ENCODE measurements at places on chromosomes 1 and 21.

DNA sequence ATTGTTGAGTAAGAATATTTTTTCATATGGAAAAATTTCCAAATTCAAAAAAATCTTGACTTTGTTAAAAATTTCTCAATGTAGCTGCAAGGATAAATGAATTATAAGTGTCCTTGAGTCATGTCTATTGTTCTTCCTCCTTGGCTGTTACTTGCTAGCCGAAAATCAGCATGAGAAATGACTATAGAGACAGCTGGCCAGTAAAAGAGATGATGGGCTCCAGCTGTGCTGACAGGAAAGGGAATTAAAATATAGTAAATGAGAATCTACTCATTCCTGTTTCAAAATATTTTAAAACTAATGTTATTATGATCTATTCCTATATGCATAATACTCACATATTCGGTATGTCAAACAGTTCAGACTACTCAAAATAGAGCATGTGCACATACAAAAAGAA lies 1292.6 kb downstream of the BRINP3 start:
- no peak for DNase-seq

DNA sequence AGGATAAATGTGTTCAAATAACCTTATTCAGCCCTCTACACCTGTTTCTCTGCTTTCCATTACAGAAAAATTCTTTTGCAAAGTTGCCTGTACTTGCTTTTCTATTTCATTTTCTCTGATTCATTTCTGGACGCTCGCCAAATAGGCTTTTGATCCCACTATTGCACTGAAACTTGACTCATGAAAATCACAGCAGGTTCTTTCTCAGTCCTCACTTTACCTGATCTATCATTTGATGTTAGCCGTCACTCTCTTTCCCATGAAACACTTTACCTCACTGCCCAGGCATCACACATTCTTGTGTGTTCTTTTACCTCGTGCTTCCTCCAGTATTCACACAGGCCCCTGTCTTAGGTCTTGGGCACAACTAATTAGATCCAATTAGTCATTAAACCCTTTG lies 26.2 kb downstream of the HSPA13 start:
- DNase-seq: no peak

DNA sequence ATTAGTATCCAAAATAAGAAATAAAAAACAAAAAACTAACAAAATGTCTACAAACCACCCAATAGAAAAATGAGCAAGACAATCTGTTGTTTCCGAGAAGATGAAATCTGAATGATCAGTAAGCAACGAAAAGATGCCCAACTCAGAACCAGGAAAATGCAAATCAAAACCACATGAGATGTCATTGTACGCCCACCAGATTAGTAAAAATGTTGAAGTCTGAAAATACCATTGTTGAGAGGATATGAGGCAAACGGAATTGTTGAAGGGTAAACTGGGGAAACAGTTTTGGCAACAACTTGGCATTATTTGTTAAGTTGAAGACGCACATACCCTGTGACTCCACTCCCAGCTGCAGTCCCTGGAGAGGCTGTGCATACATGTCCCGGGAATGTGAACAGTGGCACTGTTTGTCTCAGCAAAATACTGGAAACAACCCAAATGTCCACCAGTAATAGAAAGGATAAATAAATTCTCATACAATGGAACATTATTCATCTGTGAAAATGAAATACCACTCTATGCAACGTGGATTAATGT lies 10.6 kb downstream of the ZBTB17 start:
- no peak for DNase-seq

DNA sequence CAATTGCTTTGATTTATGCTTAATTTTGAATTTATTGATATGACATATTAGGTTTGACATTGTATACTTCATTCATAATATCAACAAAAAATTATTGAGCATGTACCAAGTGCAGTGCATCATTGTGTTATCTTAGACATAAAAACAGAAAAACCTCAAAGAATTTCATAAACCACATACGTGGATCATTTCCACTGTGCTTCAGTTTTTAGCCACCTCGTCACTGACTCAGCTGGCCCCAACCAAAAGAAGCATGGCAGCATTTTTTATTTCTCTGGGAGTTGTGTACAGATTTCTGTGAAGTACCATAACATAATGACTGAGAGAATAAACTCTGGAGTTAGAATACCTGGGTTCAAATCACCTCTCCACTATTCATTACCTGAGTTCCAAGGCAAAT lies 95.6 kb upstream of the C1orf87 start:
- DNase-seq: no peak

DNA sequence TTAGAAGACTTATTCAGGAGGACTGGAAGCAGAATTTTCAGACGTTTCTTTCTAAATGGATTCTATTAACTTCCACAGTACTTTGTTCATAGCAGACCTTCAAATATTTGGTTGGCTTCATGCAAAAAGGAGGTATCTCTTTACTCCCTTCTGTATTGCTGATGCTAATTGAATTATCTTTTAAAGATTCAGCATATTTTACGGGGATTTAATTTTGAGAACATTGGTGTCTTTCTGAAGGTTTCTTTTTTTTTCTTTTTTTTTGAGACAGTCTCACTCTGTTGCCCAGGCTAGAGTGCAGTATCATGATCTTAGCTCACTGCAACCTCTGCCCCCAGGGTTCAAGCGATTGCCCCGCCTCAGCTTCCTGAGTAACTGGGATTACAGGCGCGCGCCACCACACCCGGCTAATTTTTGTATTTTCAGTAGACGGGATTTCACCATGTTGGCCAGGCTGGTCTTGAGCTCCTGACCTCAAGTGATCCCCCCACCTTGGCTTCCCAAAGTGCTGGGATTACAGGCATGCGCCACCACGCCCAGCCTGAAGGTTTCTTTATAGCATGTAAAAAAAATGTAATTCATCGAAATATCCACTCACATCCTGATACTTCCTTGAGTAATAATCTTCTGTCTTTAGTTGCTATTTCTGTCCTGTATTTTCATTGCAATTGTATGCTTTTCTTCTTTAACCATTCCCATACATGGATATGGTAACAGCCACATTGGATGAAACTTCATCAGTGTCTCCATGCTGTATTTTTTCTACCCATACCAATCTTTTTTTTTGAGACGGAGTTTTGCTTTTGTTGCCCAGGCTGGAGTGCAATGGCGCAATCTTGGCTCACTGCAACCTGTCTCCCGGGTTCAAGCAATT lies 14.5 kb downstream of the CNST start:
- DNase-seq: no peak

- no peak for DNase-seq
Measured at GRCh38 chr1:171674431-171675405, 22.2 kb upstream of the MYOC start.

DNA sequence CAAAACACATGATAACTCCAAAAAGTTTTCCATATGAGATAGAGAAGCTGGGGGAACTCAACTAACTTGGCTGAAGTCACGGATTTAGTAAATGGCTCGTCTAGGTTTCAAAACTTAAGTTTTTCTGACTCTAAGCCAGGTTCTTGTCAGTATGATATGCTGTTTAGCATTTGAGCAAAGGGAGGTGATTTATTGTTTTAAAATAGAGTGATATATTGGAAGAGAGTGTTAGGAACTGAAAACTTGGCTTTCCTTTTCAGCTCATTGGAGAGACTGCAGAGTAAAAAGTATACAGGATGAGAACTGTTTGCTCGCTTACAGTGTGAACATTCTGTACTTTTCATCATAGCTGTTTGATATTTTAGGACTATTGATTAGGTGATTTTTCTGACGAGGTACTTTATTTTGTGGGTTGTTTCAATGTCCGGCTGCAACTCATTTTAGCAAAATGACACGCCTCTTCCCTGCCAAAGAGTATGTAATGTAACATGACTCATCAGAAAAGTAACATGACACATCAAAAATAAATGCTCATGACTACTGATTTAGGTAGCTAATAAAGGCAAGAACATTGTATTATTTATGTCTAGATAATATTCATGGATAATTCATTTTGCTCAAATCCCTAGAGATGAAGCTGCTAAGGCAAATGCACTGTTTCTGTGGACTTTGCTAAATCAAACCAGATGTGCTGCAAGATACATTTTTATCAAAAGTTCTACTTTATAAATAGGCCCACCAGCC lies 355.1 kb downstream of the GPATCH2 start:
- no peak for DNase-seq

- DNase-seq: no peak
Measured at GRCh38 chr1:64906447-64906846, 59.9 kb downstream of the JAK1 start.

- DNase-seq: no peak
Measured at GRCh38 chr21:29157080-29157479, 26.6 kb downstream of the MAP3K7CL start.

- DNase-seq: no peak
Measured at GRCh38 chr1:17878837-17879236, 123.7 kb downstream of the ACTL8 start.

GRCh38 chr1:55037733-55038551 lies 1.4 kb upstream of the PCSK9 start:
- DNase-seq: no peak

- no peak for DNase-seq
Measured at GRCh38 chr1:177858332-177858821, 111.5 kb downstream of the SEC16B start.

- no peak for DNase-seq
Measured at GRCh38 chr1:119483441-119484200, 23.4 kb upstream of the HSD3B1 start.

DNA sequence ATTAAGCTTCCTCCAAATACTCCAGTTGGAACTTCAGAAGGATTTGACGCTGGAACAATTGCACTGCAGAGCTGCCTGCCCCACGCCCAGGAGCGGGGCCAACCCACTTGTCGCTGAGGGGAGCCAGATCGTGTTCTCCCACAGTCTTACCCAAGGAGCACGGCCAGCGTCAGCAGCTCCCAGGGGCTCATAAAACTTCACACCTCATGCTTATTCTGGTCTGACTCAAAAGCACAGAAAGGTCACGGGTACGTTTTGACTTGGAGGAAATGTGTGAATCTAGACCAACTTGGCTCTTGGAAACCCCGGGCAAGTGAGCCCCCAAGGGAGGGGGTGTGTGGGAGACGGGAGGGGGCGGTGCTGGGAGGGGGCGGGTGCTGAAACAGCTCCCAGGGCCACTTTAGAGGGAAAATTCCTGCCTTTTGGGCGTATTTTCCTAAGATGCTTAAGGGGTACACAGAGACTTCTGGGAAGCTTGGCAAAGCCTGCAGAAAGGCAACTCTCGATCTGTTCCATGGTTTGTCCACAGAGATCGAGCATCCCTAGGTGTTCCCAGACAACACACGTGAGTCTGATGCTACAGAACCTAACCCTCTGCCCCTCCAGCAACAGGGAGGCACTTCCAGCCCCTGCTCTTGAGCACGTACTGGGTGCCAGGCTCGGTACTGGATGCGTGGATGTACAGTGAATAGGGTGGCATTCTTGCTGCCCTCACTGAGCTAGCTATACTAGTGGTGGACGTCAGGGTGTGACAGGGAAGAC lies 98.9 kb downstream of the DHRS3 start:
- DNase-seq: no peak

- no peak for DNase-seq
Measured at GRCh38 chr21:35226968-35227744, 178.1 kb upstream of the RUNX1 start.

DNA sequence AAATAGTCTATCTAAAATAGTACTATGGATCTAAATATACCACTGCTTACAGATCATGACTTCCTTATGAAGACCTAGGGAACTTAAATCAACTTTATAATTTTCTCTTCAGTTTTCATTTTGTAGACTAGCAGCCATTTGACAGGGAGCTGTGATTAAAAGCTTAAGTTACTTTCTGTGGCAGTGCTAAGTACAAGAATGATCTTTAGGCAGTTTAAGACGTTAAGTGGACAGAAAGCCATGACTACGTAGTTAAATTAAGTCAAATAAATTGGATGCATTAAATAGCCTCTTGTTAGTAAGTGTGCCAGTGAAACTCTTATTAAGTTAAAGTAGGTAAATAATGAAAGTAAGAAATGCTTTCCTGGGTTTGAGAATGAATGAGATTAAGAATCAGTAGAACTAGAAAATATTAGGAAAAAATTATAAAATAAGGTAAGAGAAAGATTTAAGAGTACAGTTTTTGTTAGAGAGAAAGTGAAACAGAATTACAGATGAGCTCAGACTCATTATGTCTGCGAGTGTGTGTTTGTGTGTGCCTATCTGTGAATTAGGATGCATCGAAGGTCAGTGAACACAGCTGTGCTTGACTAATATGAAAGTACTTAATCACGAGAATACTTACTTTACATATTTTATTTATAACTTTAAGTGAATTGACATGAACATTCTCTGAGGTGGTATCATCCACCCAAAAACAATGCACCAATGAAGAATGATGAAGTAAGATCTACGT lies 336.9 kb downstream of the KCNT2 start:
- DNase-seq: no peak

GRCh38 chr21:23936224-23936623 lies 1671.1 kb downstream of the MRPL39 start:
- DNase-seq: no peak

- no peak for DNase-seq
Measured at GRCh38 chr1:16393570-16394521, 26.8 kb downstream of the SZRD1 start.

- DNase-seq: no peak
Measured at GRCh38 chr21:23593582-23593981, 2013.7 kb downstream of the MRPL39 start.

DNA sequence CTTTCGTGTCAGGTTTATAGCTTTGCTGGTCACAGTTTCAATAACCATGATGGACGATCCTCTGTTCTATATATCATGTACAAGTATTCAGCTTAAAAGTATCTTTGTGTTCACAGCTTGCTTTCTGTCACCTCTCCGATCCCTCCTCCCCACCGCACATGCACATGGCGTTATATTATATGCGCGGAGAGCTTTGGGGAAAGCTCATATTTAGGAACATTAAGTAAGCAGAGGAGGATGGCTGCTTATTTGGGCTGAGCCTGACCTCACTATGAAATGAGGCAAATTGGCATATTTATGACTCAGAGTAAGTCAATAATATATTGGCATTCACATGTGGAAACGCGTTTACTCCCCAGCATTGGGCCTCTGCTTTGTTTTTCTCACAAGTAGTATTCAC lies 360.5 kb downstream of the HLX start:
- no peak for DNase-seq

DNA sequence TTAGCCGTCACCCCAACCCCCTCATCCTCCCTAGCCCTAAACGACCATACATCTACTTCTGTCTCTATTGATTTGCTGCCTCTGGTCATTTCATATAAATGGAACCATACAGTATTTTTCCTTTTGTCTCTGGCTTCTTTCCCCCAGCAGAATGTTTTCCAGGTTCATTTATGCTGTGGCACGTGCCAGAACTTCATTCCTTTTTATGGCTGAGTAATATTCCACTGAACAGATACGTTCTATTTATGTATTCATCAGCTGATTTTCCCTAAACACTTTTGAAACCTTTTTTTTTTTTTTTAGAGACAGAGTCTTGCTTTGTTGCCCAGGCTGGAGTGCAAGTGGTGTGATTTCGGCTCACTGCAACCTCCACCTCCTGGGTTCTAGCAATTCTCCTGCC lies 181.1 kb downstream of the CAMTA1 start:
- no peak for DNase-seq

GRCh38 chr1:67739361-67739760 lies 54.4 kb downstream of the GADD45A start:
- no peak for DNase-seq

GRCh38 chr21:20106368-20106767 lies 891.8 kb upstream of the NCAM2 start:
- no peak for DNase-seq
